Activated T-helper 1 cell treated with anti-CD3 and anti-CD28 coated beads, Interleukin-12 subunit alpha, Interleukin-12 subunit beta, Interleukin-2, Interleukin-4 antibody, amounts not matched to agents 30 ng/mL and 10 ng/mL and 1 ng/mL, durations not matched to agents 14 hours and 24 hours and 36 hours (primary cell): ENCODE measurements at places on chromosomes 12 and 14. TPM values are rescaled to one million over a fixed set of nuclear protein-coding genes. Genes with fewer than 3 reads are reported as not detected.

NGB gene
- not detected in 2 replicates for total RNA-seq

CLEC2A gene
- total RNA-seq, result not detected in 2 replicates

CFAP251 gene
- total RNA-seq, result 0.65 and 0.76 TPM in 2 replicates

OR4K15 gene
- not detected in 2 replicates for total RNA-seq

GPR135 gene
- total RNA-seq, result 1.5 and 1.6 TPM in 2 replicates

DPY19L2 gene
- 0.22 and 0.36 TPM in 2 replicates for total RNA-seq

FGF23 gene
- total RNA-seq, result not detected in 2 replicates

GDF3 gene
- total RNA-seq, result not detected in 2 replicates

LTB4R2 gene
- total RNA-seq, result 8.9 and 10.3 TPM in 2 replicates

TAS2R9 gene
- total RNA-seq, result not detected in 2 replicates
